ENCODE measurements at places on chromosomes 1 and 21. TPM values are rescaled to one million over a fixed set of nuclear protein-coding genes. Genes with fewer than 3 reads are reported as not detected.

DNA sequence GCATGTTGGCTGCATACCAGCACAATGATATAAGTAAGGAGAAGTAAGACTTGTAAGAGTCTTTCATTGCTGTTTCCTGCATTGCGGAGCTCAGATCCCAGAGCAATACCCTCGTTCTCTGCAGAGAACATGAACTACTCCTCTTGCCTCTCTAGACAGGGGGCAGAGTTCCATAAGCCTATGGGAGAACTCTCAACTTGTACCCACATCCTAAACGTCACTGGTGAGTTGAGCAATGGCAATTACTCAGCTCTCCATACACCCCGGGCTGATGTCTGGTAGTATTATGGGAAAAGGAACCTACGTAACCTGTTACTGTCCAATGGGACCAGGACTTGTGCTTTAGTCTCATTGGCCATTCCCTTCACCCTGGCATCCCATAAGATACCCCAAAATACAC is 27.3 kb upstream of the ZNF496 start:
- H3K36me3 ChIP-seq = no peaks in the 10 kb centered on the region
- no peaks in the 10 kb centered on the region for H3K4me1 ChIP-seq
- H3K27ac ChIP-seq = peak overlapping the region; percentile 94

GRCh38 chr1:51504806-51505525 is 14.1 kb downstream of the EPS15 start:
- no peaks in the 10 kb centered on the region for H3K27me3 ChIP-seq
- H3K4me1 ChIP-seq = peaks cover 6% of the 10 kb centered on the region
- no peak overlapping the region for H3K4me3 ChIP-seq
- DNase-seq = no peak

- H3K4me1 ChIP-seq = no peaks in the 10 kb centered on the region
- peak overlapping the region; percentile 45 for H3K27ac ChIP-seq
- DNase-seq = no peak
- H3K4me3 ChIP-seq = no peak overlapping the region
- H3K36me3 ChIP-seq = no peaks in the 10 kb centered on the region
Observed at GRCh38 chr1:21292984-21293536, 2.8 kb upstream of the ECE1 start.

DNA sequence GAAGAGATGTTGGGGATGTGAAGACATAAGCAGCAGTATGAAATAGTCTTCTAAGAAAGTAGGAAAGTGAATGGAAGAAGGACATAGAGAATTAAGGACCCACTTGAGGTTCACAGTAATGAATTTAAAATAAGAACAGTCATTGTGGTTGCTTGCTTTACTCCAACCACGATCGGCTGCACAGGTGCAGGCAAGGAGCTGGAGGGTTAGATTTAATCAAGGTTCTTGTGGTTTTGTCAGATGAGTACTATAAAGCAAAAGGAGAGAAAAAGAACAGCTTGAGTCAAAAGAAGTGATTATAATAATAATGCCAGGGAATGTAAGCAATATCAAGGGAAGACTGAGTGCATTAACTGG is 46.1 kb upstream of the RBM34 start:
- H3K4me3 ChIP-seq = no peak overlapping the region
- no peak for DNase-seq

Gene MROH9
- 0.69 TPM for total RNA-seq

DNA sequence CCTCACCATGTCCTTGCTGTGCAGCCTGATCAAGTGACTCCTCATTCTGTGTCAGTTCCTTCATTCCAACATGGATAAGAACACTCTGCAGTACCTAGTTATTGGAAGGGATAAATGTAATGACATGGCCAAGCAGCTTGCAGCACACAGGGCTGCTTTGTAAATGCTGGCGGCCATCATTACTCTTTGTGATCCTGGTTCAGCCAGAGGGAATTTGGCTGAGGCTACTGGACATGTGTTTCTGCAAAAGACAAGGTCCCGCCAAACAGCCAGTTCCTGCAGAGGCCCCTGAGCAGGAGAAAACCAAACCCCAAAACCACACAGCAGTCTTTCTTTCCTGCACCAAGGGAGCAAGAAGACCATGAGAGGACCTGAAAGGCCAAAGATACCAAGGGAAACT is 495.8 kb downstream of the AJAP1 start:
- H3K4me1 ChIP-seq = no peaks in the 10 kb centered on the region
- H3K27me3 ChIP-seq = no peaks in the 10 kb centered on the region
- no peaks in the 10 kb centered on the region for H3K36me3 ChIP-seq
- no peak overlapping the region for H3K4me3 ChIP-seq
- no peak for DNase-seq
- no peak overlapping the region for H3K27ac ChIP-seq

- H3K27me3 ChIP-seq = no peaks in the 10 kb centered on the region
- no peak overlapping the region for H3K4me3 ChIP-seq
- no peaks in the 10 kb centered on the region for H3K36me3 ChIP-seq
- no peak overlapping the region for H3K27ac ChIP-seq
- DNase-seq = no peak
Observed at GRCh38 chr1:73593804-73594203, 604.2 kb downstream of the LRRIQ3 start.

Gene RIIAD1
- total RNA-seq = 4.3 TPM

DNA sequence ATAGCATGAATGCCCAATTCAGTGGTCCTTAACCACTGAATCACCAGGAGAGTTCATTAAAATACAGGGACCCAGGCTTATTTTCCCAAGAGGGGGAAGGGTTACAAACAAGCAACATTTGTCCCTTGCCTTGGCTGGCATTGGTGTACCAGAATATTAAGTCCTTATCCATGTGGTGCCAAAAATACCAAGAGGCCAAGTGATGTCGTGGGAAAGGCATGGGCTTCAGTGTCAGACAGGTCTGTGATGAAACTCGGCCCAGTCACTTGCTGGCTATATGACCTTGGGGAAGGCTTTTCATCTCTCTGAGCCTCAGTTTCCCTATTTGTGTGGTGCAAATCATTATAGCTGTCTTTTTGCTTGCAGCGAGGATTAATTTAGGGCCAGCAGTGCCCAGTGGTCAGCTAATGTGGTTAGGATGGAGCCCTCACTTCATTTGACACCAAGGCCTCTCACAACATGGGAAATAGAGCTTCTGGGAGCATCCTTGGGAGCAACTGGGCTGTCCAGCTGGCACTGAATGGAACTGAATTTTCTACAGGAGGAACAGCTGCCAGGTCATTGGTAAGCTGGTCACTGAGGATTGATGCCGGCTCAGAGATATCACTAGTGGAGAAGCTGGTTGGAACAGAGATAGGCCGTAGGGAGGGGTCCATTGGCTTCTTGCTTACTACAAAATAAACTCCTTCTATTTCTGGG is 77.2 kb upstream of the PPP2R5A start:
- H3K4me1 ChIP-seq = no peaks in the 10 kb centered on the region
- no peak for DNase-seq
- H3K4me3 ChIP-seq = no peak overlapping the region
- H3K27me3 ChIP-seq = no peaks in the 10 kb centered on the region

Gene CD84
- 4.1 TPM for total RNA-seq

Gene ARHGEF16
- not detected for total RNA-seq

- H3K27ac ChIP-seq = no peak overlapping the region
- H3K36me3 ChIP-seq = no peaks in the 10 kb centered on the region
- no peaks in the 10 kb centered on the region for H3K27me3 ChIP-seq
- DNase-seq = no peak
- no peak overlapping the region for H3K4me3 ChIP-seq
Observed at GRCh38 chr1:210428696-210429095, 100.0 kb downstream of the HHAT start.

Gene S100A5
- not detected for total RNA-seq

GRCh38 chr1:6985549-6986276 is 200.5 kb downstream of the CAMTA1 start:
- H3K4me3 ChIP-seq = no peak overlapping the region
- no peak overlapping the region for H3K27ac ChIP-seq

GRCh38 chr1:26882696-26883463 is 7.2 kb downstream of the GPN2 start:
- no peaks in the 10 kb centered on the region for H3K4me1 ChIP-seq
- H3K36me3 ChIP-seq = no peaks in the 10 kb centered on the region
- H3K4me3 ChIP-seq = no peak overlapping the region
- H3K27ac ChIP-seq = no peak overlapping the region
- no peak for DNase-seq
- H3K27me3 ChIP-seq = no peaks in the 10 kb centered on the region

DNA sequence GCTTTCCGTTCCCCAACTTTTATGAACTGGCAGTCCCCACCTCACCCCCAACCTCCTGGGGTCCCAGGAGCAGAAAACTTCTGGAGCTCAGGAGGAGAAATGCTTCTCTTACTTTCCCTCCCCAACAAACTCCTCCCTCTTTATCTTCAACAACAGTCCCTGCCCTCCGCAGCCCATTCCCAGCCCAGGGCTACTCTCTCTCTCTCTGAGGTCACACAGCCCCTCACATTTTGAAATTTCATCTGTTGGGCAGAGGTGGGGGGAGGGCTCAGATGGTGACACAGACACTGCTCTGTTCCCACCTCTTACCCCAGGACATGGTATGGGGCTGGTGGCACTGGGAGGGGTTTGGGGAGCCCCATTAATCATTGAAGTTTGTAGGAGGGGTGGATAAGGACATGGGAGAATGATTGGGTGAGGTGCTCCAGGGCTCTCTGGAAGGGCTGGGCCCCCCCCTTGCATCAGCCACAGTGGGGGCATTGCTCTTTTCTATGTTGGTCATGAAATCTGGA is 6.0 kb downstream of the PIK3CD start:
- no peak for DNase-seq
- no peaks in the 10 kb centered on the region for H3K27me3 ChIP-seq
- H3K36me3 ChIP-seq = no peaks in the 10 kb centered on the region
- H3K27ac ChIP-seq = no peak overlapping the region
- H3K4me3 ChIP-seq = no peak overlapping the region

DNA sequence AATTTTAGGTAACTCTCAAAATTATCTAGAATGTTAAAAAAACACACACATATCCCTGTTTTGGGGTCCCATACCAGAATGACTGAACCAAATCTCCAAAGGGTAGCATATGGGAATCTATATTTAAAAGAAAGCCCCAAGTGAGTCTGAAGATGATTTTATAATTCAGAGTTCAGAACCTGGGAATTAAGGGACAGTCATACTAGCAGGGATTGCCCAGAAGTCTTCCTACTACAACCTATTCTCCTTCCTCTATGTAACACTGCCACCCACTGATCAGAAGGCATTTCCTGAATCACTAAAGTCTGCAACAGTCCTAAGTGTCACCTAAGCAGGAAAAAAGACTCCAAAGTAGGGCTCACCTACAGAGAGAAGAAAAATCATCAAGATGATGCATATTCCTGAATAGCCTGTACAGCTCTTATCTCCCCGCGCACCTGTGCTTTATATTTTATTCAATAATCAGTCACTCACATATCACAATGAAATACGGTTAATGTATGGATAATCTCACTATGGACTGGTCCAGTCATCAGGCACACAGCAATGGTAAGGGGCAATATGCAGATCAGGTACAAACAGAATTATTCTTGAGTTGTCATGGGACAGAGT is 4.9 kb downstream of the RGS1 start:
- DNase-seq = no peak
- no peak overlapping the region for H3K4me3 ChIP-seq
- H3K27ac ChIP-seq = no peak overlapping the region

Gene RBM11
- not detected for total RNA-seq

DNA sequence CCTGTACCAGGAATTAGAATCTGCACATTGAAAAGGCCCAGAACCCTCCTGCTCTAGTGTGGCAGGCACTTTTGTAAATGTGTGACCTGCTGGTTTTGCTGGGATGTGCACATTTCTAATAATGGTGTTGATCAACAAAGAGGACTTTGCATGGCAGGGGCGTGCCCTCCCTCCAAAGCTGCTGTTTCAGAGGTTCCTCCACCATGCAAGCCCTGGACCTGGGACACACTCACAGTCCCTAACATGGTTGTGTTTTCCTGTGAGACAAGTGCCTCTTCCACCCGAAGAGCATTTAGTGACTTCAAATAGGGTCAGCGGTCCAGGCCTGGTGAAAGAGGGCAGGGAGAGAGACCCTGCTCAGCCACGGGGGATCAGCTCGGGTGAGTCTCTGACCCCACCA is 28.1 kb downstream of the TENT5C start:
- no peak for DNase-seq
- H3K4me1 ChIP-seq = no peaks in the 10 kb centered on the region
- no peak overlapping the region for H3K4me3 ChIP-seq
- no peaks in the 10 kb centered on the region for H3K36me3 ChIP-seq
- H3K27me3 ChIP-seq = no peaks in the 10 kb centered on the region

DNA sequence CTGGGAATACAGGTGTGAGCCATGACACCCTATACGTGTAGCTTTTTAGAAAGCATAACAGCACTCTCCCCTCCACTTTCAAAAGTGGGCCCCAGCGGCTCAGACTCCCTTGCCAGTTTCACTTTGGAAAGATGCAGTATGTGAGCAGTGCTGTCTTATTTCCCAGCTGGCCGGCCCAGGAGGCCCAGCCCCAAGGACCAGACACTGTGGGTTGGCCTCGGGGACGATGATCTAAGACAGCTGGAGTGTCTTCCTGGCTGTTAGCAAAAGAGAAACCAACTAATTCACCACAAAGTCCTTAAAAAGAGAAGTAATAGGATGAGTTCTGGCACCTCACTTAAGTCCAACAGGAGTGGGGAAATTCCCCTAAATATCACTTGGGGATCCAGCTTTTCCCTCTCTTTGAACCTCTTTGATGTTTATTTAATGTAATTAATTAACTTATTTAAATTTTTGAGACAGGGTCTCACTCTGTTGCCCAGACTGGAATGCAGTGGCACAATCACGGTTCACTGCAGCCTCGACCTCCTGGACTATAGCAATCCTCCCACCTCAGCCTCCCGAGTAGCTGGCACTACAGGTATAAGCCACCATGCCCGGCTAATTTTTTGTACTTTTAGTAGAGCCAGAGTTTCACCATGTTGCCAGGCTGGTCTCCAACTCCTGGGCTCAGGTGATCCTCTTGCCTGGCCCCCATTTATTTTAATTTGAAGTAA is 17.6 kb upstream of the CLIC4 start:
- H3K4me1 ChIP-seq = peaks cover 7% of the 10 kb centered on the region
- no peaks in the 10 kb centered on the region for H3K27me3 ChIP-seq
- H3K36me3 ChIP-seq = no peaks in the 10 kb centered on the region
- peak overlapping the region; percentile 68 for H3K27ac ChIP-seq
- H3K4me3 ChIP-seq = peak overlapping the region; percentile 6

- H3K4me1 ChIP-seq = no peaks in the 10 kb centered on the region
- no peak overlapping the region for H3K4me3 ChIP-seq
- no peak for DNase-seq
- H3K36me3 ChIP-seq = no peaks in the 10 kb centered on the region
- H3K27me3 ChIP-seq = no peaks in the 10 kb centered on the region
- no peak overlapping the region for H3K27ac ChIP-seq
Observed at GRCh38 chr1:163730411-163730821, 408.7 kb downstream of the NUF2 start.

- no peak for DNase-seq
- no peak overlapping the region for H3K27ac ChIP-seq
- H3K27me3 ChIP-seq = no peaks in the 10 kb centered on the region
- no peaks in the 10 kb centered on the region for H3K36me3 ChIP-seq
- no peak overlapping the region for H3K4me3 ChIP-seq
Observed at GRCh38 chr1:162316187-162316586, 60.5 kb downstream of the SPATA46 start.

Gene SPAG17
- 7.7 TPM for total RNA-seq

Gene ZNF281
- total RNA-seq = 15.3 TPM

Gene RASAL2
- 30.2 TPM for total RNA-seq

Measured in uterus (tissue), 4 donors.